Esophagus squamous epithelium (tissue), 5 donors: ENCODE measurements at places on chromosomes 6 and 20.
A peak's percentile ranks its signal among the peaks of the same experiment; 100 is the strongest.

DNA sequence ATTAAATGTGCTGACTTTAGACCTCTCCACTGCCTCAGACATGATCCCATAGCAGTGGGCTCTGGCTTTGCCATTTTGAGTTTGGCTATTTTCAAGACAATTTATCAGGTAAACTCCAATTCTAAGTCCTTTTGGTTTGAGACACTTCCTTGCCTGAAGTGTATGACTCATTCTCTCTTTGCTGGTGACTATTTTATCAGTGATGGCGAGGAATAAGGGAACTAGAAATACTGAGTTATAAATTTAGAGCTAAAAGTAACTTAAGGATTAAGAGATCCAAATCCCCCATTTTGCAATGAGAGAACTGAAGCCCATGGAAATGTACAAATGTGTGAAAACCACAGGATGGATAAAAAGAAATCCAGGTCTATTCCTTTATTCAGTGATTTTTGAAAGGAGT lies 30.9 kb upstream of the CD83 start:
- peaks cover 19% of the 10 kb centered on the region for H3K4me1 ChIP-seq
- no peaks in the 10 kb centered on the region for H3K27me3 ChIP-seq
- H3K27ac ChIP-seq, result no peak overlapping the region
- DNase-seq, result no peak
- no peak overlapping the region for H3K4me3 ChIP-seq

DNA sequence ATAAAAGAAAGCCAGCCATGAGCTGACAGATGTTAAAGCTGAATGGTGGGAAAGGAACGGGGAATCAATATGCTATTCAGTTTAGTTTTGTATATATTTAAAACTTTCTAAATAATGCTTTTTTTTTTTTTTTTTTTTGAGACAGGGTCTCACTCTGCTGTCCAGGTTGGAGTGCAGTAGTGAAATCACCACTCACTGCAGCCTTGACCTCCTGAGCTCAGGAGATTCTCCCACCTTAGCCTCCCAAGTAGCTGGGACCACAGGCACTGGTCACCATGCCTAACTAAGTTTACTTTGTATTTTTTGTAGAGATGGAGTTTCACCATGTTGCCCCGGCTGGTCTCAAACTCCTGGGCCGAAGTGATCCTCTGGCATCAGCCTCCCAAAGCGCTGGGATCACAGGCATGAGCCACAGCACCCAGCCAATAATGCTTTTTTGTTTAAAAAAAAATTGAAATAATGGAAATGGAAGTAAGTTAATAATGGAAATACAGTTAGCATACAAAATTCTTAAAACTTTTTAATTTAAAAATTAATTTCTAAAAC lies 19.1 kb downstream of the EPB41L2 start:
- H3K36me3 ChIP-seq, result no peaks in the 10 kb centered on the region
- no peaks in the 10 kb centered on the region for H3K4me1 ChIP-seq
- H3K4me3 ChIP-seq, result no peak overlapping the region
- no peak overlapping the region for H3K27ac ChIP-seq

- H3K27me3 ChIP-seq, result no peaks in the 10 kb centered on the region
- H3K4me3 ChIP-seq, result no peak overlapping the region
- no peaks in the 10 kb centered on the region for H3K4me1 ChIP-seq
- H3K36me3 ChIP-seq, result no peaks in the 10 kb centered on the region
- H3K27ac ChIP-seq, result no peak overlapping the region
Observed at GRCh38 chr6:99013145-99013544, 65.4 kb upstream of the FBXL4 start.

- no peak overlapping the region for H3K27ac ChIP-seq
- no peaks in the 10 kb centered on the region for H3K27me3 ChIP-seq
- peaks cover 7% of the 10 kb centered on the region for H3K4me1 ChIP-seq
Observed at GRCh38 chr20:38049800-38050199, 16.3 kb downstream of the RPRD1B start.

DNA sequence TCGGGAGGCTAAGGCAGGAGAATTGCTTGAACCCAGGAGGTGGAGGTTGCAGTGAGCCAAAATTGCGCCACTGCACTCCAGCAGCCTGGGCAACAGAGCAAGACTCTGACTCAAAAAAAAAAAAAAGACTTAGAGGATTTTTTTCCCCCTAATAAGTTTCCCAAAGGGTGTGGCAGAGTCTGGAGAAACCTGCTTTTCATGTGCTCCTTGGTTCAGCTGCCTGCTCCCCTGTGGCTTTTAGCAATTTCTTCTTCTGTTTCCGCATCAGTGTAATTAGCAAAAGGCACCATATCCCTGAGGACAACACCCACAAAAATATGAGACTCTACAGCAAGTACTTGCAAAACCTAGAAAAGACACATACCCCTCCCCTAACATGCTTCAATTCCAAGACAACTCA lies 28.6 kb upstream of the ZNF133 start:
- no peak for DNase-seq
- no peaks in the 10 kb centered on the region for H3K36me3 ChIP-seq
- H3K27ac ChIP-seq, result peak overlapping the region; percentile 24

DNA sequence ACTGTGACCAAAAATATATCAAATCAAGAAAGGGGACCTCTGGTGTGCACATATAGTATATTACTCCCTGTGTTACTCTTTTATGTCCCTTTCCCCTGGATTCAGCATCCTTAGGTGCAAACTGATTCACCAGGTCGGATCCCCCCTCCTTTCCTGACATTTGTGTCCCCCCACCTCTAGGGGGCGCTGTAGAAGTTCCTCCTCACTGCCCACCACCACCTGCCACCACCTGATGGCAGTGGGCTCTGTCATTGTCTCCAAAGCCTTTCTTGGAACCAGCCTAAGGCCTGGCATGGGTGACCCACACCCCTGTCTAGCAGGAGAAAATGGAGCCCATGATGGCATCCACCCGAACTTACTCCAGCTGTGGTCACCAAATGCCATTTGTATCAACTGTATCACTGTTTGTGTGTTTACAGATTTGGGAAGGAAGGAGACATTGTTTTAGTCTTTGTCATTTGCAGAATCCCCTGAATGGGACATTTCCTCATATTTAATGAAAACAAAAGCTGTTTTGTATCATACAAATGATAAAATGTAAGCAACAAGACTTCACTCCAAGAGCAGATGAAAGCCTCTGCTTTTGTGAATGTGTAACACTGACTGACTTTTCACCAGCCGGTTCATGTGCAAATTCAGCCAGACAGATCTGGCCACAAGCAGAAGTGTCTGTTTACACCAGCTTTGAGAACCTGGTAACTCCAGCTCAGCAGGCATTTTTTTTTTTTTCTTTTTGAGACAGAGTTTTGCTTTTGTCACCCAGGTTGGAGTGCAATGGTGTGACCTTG lies 66.2 kb downstream of the ARMC2 start:
- H3K27me3 ChIP-seq, result no peaks in the 10 kb centered on the region
- no peak overlapping the region for H3K27ac ChIP-seq
- no peak overlapping the region for H3K4me3 ChIP-seq
- no peaks in the 10 kb centered on the region for H3K4me1 ChIP-seq
- DNase-seq, result no peak
- H3K36me3 ChIP-seq, result no peaks in the 10 kb centered on the region
